ENCODE measurements at places on chromosomes 2 and 18. TPM values are rescaled to one million over a fixed set of nuclear protein-coding genes. Genes with fewer than 3 reads are reported as not detected.

- no peak for DNase-seq
Measured at GRCh38 chr2:60634438-60634837, 81.0 kb upstream of the BCL11A start.

DNA sequence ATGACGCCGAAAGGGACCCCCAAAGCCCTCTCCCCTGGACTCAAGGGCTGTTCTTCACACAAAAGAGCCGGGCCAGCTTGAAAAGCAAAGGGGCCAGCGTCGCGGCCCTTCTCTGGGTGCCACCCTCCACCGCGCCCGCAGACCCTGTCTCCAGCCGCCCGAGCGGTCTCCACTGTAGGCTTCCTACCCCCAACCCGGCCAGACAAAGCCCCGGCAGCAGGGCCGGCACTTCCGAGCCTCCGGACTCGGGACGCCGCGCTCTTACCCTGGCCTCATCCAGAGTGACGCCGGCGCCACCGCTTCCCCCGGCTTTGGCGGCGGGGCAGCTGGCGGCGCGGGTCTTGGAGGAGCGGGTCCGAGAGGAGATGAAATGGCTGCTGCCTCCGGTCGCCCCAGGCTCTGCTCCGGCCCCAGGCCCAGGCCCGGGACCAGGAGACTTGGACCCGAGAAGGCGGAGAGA, 603 bp downstream of the ATAD2B start:
- DNase-seq: peak; percentile 68

NIFK gene
- total RNA-seq: 20.7 TPM

PTPRN gene
- total RNA-seq: not detected
